ENCODE measurements at places on chromosomes 5 and 9.

GRCh38 chr5:95044096-95044495, 240.8 kb downstream of the MCTP1 start:
- DNase-seq = no peak

GRCh38 chr9:36893911-36894310, 140.2 kb downstream of the PAX5 start:
- no peak for DNase-seq

DNA sequence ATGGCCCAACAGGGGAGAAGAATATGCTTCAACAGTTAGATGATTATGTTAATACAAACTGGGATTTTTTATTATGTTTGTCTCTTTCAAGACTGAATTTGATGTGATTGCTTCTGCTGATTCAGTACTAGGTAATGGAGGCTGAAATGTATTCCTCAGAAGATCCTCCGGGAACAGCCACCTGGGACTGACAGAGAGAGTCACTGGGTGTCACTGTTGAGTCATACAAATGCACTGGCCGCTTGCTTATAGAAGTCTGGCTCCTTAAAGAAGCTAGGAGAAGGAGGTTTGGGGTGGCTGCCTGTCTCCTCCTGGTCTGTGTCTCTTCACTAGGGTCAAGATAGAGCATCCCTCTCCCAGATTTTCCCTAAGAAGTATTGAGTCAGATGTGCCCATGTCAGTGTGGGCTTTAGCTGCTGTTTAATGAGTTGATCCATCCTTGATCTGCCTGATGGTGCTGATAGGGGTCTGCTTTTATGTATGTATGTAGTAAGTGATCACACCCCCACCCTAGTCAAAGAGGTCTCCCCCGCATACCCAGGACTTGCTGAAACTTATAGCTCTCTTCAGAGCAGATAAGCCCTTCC, 773.4 kb downstream of the BRINP1 start:
- DNase-seq = peak; percentile 68

DNA sequence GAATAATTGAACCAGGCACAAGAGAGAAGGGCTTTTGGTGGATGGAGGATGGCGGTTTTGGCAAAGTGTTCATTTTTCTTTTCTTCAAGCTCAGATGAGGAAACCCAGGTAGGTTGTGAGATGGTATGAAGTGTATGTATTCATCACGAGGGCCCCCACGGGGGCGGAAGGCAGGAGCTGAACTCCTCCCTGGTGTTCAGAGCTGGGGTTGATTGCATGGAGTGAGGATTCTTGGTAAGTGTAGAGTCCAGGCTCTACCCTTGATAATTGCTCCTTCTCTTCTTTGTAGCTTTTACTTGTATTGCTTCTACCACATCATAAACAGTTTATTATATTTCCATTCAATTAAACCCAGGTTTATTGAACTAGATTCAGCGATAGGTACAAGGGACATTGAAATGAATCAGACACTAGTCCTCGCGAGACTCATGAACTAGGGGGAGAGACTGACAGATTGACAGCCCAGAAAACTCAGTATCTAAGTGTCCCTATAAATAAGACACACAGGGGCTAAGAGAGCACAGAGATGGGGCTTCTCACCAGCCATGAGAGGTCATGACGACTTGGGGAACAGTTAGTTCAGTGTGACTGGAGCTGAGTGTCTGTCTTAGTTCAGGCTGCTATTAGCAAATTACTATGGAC, 116.7 kb upstream of the KLF4 start:
- no peak for DNase-seq

- DNase-seq = no peak
Observed at GRCh38 chr5:74285675-74286280, 354.8 kb downstream of the ENC1 start.

- no peak for DNase-seq
Observed at GRCh38 chr5:154377754-154378533, 67.9 kb upstream of the SAP30L start.

- DNase-seq = no peak
Observed at GRCh38 chr5:141369994-141370848, at the start of gene PCDHGB3. Gene PCDHGB3 (plus strand): TSS chr5:141370242. CDS start chr5:141370395, 153 bp downstream.

- no peak for DNase-seq
Observed at GRCh38 chr5:178454821-178455479, 135.2 kb downstream of the COL23A1 start.

DNA sequence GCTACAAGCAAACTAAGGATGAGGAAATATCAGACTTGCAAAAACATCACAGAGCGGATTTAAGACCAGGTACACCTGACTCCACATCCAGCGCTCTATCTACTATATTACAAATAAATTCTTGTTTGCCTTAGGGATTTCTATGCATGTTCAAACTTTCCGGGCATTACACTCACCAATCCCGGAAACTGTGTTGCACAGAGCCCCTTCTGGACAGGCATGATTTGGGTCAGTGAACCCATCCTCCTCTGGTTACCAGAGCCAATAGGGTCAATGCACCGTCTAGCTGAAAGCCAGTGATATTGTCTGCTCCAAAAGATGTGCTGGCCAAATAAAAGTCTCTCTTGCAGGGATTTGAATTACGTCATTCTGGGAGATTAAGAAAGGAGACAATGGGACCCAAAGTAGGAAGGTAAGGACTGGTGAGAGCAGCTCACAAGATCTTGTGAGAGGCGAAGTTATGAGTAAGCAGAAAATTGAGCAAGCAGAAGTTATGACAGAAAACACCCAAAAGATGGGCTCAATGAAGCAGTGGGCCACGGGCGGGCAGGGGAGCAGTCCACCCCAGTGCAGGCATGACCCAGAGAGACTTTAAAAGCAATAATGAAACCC, 155.8 kb upstream of the RAI14 start:
- no peak for DNase-seq

GRCh38 chr9:97277953-97278352, 29.5 kb upstream of the CCDC180 start:
- no peak for DNase-seq

GRCh38 chr5:56729488-56729887, 85.9 kb upstream of the MAP3K1 start:
- DNase-seq = no peak

DNA sequence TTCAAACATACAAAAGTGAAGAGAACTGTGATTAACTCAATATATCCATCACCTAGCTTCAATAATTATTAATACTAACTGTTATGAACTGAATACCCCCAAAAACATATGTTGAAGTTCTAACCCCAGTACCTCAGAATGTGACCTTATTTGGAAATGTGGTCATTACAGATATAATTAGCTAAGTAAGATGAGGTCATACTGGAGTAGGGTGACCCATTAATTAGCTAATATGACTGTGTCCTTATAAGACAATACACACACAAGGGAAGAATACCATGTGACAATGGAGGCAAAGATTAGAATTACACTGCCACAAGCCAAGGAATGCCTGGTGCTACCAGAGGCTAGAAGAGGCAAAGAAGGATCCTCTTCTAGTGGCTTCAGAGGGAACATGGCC, 7.8 kb downstream of the RRAGA start:
- DNase-seq = no peak

DNA sequence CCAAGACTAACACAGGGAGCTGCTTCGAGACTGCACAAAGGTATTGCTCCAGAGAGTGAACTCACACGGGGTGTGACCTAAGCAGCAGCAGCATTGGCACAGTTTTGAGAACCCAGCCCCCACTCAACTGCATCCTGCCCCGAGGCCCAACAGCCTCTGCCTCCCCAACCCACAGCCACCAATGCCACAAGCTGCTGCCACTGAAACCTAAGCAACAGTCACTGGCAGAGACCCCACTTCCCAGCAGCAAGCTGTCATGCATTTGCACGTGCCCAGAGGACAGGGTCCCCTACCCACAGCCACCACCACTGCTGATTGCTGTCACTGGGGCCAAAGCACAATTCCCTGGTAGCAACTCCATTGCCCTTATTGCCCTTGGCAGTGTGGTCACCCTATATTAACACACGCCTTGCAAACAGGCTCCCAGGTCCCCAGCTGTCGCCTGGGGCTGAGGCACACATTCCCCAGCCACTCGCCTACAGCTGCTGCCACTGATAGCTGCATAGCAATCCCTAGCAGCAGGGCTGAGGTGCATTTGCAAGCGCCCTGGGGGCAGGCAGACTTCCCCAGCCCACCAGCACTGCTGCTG, 141.0 kb downstream of the AGTPBP1 start:
- DNase-seq = no peak

GRCh38 chr5:178388386-178389025, 155.9 kb upstream of the PHYKPL start:
- peak; percentile 52 for DNase-seq

DNA sequence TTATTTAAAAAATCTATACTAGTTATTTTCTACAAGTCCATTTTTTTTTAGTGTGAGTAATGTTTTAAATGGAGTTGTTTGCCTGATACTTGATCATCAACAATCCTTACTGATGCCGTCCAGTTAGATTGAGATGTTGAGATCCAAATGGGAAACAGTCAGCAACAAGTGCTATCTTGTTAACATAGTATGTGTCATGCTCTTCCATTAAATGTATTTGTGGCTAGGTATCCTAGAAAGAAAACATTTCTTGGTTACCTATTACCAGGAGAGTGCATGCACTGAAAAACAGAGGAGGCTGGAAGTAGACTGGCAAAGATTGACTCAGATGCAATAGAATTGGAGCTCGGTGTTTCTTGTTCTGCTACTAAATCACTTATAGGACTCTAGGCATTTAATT, 123.4 kb upstream of the MAN2A1 start:
- DNase-seq = no peak

- DNase-seq = no peak
Observed at GRCh38 chr9:77453825-77454647, 194.1 kb downstream of the GNA14 start.

DNA sequence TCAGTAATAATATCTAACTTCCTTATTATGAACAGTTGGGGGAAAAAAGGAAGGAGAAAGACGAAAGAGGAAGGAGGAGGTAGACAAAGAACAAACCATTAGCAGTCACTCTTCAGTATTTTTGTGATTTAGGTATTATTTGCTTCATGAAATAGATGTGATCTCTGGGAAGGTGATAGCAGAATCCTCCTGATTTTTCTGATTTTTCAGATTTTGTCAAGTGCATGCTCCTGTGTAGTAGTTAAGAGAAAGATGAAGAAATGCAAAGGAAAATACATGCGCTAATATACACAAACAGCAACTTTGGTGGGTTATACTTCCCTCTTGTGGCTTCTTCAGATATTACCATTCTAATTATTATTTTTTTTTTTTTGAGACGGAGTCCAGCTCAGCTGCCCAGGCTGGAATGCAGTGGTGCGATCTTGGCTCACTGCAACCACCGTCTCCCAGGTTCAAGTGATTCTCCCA, 31.6 kb downstream of the LMNB1 start:
- peak; percentile 32 for DNase-seq

DNA sequence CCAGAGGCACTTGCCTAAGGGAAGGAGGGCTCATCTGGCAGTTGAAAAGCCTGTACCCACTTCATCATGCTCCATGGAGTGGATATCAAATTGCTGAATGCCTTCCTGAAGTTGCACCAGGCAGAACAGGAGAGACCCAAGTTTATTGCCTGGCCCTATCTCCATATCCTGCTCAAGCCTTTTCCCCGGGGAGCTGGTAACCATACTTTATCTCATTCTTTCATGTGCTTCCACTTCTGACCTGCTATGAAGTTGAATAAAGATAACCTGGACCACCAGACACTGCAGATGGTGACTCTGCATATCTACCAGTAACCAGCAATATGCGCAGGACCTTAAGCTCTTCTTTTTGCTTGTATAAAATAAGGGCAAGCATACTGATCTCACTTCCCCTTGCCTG, 1397.5 kb upstream of the CDH6 start:
- no peak for DNase-seq

DNA sequence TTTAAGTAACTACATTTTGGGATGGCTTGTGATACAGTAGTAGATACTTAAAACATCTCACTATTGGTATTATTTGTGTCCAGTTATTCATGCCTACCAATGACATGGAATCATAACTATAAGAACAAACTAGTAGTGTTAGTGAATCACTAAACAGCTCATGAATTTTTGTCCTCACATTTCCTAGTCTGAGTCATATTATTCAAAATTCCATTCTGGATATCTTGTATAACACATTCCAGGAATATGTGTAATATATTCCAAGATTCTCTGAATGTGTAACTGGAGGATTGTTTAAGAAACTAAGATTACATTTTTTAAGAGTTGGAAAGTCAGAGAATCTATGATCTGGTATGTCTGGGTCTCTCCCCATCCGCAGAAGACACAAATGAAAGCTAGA, 565.3 kb upstream of the ZNF608 start:
- no peak for DNase-seq

DNA sequence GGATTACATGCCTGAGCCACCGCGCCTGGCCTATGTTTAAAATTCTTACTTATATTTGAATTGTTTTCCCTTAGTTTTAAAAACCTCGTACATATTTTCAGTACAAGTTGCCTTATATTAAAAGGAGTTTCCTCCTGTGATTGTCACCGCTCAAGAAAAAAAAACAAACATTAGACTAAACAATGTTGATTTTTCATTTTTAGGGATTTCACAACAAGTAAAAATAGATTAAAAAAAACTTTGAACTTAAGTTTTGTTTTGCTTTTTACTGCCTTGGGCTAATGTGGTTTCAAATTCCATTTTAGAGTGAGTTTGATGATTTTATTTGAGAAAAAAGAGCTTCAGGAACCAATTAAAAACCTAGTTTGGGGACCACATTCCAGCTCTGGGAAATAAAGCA, 1196.6 kb upstream of the CDH18 start:
- DNase-seq = no peak

- no peak for DNase-seq
Observed at GRCh38 chr5:134370311-134370870, 978 bp upstream of the UBE2B start.

GRCh38 chr9:110814159-110814558, 145.6 kb downstream of the MUSK start:
- no peak for DNase-seq

DNA sequence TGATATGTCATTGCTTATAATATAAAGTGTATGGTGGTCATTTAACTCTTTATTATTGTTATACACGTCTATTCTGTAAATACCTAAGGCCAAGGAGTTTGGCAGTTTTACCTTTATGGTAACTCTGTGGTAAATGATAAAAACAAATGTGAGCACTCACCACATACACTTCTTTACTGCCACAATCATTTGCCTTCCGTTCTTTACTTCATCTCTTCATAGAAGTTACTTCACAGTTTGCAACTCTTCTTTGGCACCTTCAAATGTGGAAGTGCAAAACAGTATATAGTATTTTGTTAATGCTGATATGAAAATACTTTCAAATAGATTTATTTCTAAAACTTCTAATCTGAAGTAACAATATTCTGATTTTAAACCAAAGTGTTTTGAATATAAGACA, 4.4 kb upstream of the MEF2C start:
- DNase-seq = no peak

DNA sequence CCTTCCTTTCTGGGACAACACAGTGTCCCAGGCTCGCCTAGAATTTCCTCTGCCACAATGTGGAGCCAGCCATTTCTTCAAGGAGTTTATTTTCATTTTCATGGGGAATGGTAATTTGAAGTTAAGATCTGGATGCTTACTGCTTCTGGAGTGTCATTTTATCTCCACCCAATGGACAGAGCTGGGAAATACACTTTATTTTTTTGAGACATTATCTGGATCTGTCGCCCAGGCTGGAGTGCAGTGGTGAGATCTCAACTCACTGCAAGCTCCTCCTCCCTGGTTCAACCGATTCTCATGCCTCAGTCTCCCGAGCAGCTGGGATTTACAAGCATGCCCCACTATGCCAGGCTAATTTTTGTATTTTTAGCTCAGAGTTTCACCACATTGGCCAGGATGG, 12.7 kb upstream of the THG1L start:
- DNase-seq = peak; percentile 56

- DNase-seq = no peak
Observed at GRCh38 chr9:133027134-133027533, 3.7 kb upstream of the GTF3C5 start.

Data from hepatocyte (in vitro differentiated cells).